ENCODE measurements at places on chromosomes 12 and 14.
A peak's percentile ranks its signal among the peaks of the same experiment; 100 is the strongest.

DNA sequence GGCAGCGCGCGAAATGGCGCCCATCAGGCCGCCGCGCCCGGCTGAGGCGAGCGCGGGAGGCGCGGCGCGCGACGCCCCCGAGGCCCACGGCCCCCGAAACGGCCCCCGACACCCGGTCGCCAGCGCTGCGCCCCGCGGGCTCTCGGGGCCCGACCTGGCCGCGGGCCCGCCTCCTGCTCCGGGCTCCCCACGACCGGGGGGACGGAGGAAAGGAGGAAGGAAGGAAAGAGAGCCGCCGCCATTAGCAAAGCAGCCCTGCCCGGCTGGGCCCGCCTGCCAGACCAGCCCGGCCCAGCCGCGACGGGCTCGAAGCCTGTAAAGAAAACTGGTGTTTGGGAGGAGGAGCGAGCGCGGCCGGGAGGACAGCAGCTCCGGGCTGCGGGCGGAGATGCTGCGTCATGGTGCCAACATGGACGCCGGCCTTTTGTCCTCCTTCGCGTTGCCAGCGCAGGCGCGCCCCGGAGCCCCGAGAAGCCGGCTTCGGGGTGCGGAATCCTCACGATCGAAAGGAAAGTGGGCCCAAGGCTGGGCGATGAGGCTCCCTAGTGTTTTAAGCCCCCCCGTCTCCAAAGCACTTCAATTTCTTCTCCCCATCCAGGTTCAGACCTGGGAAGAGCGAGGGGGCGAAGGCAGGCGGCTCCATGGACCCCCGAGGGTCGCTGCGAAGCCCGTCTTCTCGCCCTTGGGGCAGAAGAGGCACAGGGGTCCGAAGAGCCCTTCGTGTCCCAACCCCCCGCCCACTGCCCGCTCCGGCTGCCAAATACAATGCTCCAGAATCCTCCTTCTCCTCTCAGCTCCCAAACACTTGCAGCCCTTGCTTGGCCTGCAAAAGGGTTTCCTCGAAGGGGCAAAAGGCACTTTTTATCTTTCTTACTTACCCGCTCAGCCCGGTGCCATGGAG, 2.9 kb upstream of the SETD1B start:
- peak; percentile 57 for DNase-seq

- DNase-seq, result no peak
Observed at GRCh38 chr14:32438517-32438916, 109.4 kb downstream of the AKAP6 start.

GRCh38 chr12:114958538-114958937, 274.6 kb upstream of the TBX3 start:
- DNase-seq, result no peak

DNA sequence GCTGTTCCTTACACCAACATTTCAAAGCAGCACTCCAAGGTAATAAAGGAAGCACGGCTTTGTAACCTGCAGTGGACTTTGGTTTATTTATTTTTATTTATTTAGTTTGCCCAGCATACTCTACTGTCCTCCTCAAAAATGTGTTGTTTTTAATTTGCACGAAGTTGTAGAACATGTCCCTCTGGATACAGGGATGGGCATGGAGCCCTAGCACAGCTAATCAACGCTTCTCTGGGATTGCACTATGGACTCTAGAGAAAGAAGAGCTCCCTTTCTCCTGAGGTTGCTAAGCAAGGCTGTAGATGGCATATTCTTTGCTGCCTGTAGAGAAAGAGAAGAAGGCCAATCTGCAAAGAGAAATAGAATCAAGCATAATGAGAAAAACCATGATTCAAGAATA, 5.9 kb upstream of the ANAPC5 start:
- no peak for DNase-seq

All from RCC 7860 (cell line).